WERI-Rb-1 (cell line): ENCODE measurements at places on chromosomes 7 and 10.

DNA sequence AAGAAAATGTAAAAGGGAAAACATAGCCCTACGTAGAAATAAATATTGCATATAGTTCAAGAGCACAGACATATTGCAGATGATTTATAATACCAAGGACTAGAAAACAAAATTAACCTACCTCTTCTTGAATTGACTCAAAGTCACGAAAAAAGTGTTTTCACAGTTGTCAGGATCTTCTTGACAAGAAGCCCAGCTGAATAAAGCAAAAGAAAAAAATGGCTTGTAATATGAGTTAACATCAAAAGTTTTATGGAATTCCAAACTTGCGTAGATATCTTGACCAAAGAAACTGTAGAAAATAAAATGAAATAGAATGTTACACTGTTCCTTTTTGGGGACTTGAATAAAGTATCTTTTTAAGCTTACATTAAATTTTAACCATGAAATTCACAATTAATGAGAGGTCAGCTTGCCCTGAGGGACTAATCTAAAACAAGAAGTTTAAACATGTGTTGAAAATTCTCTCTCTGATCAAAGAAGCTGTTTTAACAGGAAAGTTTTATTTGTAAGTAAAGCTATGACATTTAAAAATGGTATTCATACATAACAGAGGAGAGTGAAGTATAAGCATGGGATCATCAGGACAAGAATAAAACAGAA lies 133.1 kb upstream of the SEMA3C start:
- no peak for DNase-seq

DNA sequence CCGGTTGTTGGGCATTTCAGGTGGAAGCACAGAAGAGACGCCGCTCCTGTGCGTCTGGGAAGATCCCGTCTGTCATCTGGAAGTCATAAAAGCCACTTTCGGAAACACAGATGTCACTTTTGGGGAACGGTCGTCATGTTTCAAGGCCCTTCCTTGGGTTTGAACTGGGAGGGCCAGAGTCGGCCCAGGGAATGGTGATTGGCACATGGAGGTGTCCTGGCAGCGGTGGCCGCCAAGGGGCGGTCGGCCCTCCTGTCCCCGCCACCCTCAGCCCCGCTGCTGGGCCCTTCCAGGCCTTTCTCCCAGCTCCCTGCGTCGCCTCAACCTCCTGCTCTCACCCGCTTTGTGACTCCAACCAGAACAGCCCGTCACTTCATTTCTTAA lies 115.2 kb upstream of the SFMBT2 start:
- no peak for DNase-seq

- DNase-seq = no peak
These were observed 101.6 kb upstream of the FAM13C start for GRCh38 chr10:59463909-59464308.

GRCh38 chr7:98221611-98222532 lies 10.6 kb downstream of the BHLHA15 start:
- no peak for DNase-seq

DNA sequence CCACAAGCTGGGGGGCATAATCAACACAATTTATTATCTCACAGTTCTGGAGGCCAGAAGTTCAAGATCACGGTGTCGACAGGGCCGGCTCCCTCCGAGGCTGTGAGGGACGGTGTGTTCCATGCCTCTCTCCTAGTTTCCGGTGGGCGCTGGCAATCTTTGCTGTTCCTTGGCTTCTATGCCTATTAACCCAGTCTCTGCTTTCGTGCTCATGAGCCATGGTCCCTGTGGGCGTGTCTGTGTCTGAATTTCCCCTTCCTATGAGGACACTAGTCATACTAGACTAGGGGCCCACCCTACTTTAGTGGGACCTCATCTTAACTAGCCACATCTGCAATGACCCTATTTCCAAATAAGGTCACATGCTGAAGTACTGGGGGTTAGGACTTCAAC lies 29.4 kb downstream of the HIPK2 start:
- DNase-seq = no peak

DNA sequence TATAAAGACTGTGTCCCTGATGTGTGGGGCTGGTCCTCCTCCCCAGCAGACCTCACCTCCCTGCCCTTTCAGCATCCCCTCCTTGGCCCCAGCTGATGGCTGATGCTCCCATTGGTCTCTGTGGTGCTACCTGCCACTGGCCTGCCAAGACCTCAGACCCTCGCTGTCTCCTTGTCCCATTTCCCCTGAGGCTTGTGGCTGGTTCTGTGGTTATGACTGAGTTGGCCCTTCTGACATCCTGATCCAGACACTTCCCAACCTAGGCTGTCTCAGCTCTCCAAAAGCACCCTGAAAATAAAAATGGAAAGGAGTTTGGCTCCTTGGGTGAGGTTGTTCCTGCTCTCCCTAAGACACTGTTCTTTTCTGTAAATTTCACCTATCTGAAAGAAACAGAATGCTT lies 214.2 kb downstream of the RPS24 start:
- DNase-seq = no peak

- no peak for DNase-seq
These were observed 82.7 kb upstream of the SAMD8 start for GRCh38 chr10:75028748-75029147.

DNA sequence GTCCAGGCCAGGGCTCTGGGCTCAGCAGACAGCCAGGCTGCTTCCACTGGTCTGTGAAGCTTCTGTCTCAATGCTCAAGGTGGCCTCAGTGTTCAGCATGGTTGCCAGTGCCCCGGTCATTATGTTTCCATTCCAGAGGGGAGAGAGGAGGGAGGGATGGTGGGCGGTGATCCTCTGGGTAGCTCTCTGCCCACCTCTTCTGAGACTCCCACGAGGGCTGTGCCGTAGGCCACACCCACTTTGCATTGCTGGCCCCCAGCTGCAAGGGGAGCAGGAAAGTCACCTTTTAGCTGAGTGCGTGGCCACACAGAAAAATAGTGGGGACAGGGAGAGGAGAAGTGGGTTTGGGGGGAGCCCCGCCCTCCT lies 42.5 kb downstream of the FOXK1 start:
- no peak for DNase-seq

- no peak for DNase-seq
These were observed 151.2 kb downstream of the PLXNA4 start for GRCh38 chr7:132424821-132425724.

DNA sequence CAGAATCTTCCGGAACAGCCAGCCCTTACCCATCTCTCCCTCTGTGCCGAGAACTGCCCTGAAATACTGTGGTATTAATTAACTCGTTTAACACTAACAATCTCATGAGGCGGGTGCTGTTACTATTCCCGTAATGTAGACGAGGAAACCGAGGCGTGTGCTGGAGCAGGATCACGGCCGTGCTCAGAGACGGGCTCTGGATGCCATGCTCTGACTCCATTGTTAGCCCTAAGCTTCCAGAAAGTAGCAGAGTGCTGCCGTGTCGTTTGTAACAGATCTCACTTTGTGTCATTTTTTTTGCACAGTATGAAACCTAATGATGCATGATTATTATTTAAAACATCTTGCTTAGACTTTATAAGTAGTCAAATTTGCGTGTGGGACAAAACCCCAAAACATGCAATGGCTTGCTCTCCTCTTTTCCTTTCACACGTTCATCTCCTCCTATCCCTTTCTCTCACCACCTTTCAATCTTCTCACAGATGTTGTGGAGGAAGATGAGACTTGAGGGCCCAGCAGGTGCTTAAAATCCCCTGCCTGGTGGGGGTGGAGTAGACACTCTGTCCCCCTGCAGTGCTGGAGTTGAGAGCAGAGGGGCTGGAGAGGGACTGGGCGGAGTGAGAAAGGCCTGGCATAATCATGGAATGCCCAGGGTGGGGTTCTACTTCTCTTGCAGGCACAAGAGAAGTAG lies 482 bp upstream of the ACTR3C start:
- no peak for DNase-seq

DNA sequence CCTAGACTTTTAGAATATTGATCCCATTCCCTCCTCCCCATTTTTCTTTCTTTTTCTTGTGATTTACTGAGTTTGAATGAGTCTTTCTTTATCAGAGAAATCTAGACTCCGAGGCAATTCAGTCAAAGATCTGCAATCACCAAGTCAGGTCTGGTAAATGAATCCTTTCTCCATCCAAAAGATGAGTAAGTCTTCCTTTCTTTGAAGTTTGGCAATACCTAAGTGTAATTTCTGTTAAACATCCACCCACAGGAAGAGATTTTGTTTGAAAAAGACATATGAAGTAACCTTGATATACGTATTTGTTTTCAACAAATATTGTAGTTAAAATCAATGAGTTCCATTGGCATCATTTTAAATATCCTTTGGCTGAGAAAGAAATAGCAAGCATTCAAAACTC lies 58.3 kb downstream of the SLC39A12 start:
- no peak for DNase-seq

- no peak for DNase-seq
These were observed 54.8 kb downstream of the CADPS2 start for GRCh38 chr7:122831436-122831835.

- no peak for DNase-seq
These were observed 95.3 kb downstream of the SEC61G start for GRCh38 chr7:54663603-54664234.

- peak; percentile 24 for DNase-seq
These were observed 25.1 kb downstream of the CASP7 start for GRCh38 chr10:113704637-113705343.

- no peak for DNase-seq
These were observed 305.4 kb downstream of the WDR37 start for GRCh38 chr10:1361411-1362105.

DNA sequence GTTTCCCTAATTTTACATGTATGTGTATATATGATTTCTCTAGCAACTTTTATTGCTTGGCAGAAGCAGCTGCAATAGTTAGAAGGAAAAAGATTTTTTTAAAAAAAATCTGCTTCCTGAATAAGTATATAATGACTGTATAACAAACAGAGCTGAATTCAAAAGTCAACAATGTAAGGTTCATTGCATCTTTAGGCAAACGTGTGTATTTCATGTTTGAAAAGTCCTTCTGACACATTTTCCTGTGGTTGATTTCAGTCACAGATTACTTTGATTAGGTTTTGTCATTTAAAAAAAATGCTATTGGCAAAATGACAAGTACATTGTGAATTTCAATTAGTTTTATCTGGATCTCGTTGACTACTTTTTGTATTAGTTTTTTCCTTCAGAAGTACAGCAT lies 231.0 kb downstream of the CSTF2T start:
- DNase-seq = no peak

- DNase-seq = no peak
These were observed 37.6 kb downstream of the ANK3 start for GRCh38 chr10:60352105-60352504.

- DNase-seq = no peak
These were observed 70.6 kb downstream of the CALD1 start for GRCh38 chr7:134850066-134850465.
